ENCODE measurements at places on chromosomes 1 and 21. TPM values are rescaled to one million over a fixed set of nuclear protein-coding genes. Genes with fewer than 3 reads are reported as not detected.

RALGPS2 gene
- total RNA-seq: 6.6 TPM

DIPK1A gene
- total RNA-seq: 15.0 TPM

TMCO2 gene
- not detected for total RNA-seq

DNA sequence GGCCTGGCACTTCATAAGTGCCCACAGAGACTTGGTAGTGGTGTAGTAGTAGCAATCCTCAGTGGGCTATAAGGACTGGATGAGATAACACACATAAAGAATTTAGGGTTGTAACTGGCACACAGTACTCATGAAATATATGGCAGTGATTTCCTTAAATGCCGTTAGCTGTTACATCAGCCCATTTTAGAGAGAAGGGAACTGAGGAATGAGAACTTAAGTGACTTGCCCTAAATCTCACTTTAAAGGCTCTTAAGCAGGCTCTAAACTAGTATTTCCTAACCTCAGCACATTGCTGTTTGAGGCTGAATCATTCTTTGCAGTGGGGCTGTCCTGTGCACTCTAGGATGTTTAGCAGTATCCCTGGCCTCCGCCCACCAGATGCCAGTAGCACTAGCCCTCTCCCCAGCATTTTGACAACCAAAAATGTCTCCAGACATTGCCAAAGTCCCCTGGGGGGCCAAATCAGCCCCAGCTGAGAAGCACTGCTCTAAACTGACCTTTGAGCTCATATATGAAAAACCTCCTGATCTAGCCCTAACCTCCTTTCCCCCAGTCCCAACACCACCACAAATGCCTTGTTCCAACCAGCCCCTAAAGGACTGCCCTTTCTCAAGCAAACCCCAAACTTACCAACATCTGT is 11.6 kb downstream of the CAMK2N1 start:
- no peak for DNase-seq

- DNase-seq: no peak
These were observed 10.6 kb downstream of the URB1 start for GRCh38 chr21:32382108-32382644.

DNA sequence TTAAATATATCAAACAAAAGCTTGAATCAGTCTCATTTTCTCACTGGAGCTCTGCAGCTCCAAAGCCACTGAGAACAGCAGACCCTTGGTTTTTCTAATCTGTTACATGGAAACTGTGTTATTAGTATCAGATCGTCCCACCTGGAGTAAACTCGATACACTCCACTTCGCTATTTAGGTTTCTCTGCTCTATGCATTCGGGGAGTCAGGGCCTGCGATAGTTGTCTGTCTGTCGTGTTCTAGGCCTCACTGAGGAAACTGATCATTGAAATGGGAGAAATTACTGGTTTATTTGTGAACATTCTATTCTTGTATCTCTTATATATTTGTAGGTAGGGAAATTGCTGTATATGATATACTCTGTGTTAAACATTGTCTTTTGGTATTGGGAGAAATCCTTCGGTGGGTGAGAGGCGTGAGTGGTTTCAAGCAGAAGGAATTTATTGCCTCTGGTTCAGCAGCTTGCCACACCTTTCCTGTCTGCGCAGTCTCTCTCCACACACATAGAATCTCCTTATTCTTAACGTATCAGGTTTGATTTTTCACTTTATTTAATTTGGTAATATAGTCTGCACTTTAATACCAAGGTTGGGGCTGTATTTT is 8.5 kb downstream of the PRDM2 start:
- no peak for DNase-seq
